ENCODE measurements at places on chromosomes 7 and 10.

DNA sequence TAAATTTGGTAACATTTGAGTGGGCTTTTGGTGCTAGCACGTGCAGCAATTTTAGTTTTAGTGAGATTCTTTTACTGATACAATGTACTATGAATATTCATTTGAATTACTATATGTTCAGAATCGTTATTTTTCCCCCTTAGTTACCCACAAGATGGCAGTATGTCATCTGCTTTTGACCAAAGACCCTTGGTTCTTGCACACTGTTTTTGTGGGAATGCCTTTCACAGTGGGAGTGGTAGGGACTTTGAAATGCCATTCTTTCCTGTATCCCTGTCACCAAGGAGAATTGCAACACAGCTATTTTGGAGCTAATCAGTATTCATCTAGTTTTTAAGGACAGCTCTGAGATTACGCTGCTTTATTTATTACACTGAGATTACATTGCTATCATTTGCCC, 40.6 kb downstream of the SEC23IP start:
- DNase-seq, result no peak

GRCh38 chr10:127968659-127969058, 61.8 kb downstream of the PTPRE start:
- DNase-seq, result no peak

- no peak for DNase-seq
These were observed 96.4 kb downstream of the RSU1 start for GRCh38 chr10:16720812-16721211.

- DNase-seq, result no peak
These were observed 207.0 kb upstream of the PPP2R2D start for GRCh38 chr10:131693766-131694165.

DNA sequence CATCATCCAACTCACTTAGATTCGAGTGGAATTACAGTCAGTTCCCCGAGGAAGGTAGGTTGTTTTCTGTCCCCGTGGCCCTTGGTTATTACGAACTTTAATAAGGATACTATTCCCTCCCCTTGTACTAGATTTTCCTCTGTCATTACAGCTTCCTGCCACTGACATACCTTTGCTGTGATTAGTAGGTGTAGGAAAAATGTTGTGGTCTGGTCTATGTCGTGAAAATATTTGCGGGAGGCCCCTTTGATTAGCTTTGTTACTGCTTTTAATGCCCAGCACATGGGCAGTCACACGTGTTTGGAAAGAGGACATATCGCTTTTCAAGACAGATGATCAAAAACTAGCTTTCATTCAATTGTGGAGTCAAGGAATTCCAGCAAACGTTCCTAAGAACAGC, 92.2 kb downstream of the GATA3 start:
- DNase-seq, result no peak

DNA sequence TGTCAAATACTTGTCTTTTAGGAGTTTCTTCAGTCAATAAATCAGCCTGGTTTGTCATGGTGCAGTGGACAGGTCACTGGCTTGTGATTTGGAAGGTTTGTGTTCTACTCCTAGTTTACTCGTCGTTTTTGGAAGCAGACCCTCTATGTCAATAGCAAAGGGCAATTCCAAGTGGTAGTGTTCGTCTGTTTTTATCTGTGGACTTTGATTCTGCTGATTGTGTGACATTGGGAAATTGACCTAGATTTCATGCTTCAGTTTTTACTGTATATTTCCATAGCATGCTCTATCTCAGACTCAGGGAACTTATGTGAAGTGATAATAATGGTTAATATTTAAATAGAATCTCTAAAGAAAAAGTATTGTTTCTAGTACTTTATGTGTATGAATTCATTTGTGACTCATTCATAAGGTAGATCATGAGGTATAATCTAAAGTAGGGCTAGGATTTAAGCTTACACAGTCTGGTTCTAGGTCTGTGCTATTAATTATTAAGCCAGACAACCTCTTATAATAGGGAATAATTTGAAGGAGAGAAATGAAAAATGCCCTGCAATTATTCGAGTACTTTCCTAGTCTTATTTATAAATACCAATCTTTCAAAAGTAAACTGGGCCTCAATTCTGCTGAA, 198.1 kb downstream of the REEP3 start:
- DNase-seq, result no peak
